NCI-H345 (cell line): ENCODE measurements at places on chromosomes 3 and 15.

- no peak for DNase-seq
Measured at GRCh38 chr3:127692501-127693335, 20.0 kb downstream of the ABTB1 start.

GRCh38 chr3:77795013-77795412 lies 755.1 kb downstream of the ROBO2 start:
- DNase-seq, result no peak

GRCh38 chr15:27057904-27058645 lies 87.1 kb downstream of the GABRG3 start:
- no peak for DNase-seq

- peak; percentile 17 for DNase-seq
Measured at GRCh38 chr3:141680620-141681389, 57.3 kb upstream of the RNF7 start.

- no peak for DNase-seq
Measured at GRCh38 chr15:88127432-88127790, 129.1 kb downstream of the NTRK3 start.

DNA sequence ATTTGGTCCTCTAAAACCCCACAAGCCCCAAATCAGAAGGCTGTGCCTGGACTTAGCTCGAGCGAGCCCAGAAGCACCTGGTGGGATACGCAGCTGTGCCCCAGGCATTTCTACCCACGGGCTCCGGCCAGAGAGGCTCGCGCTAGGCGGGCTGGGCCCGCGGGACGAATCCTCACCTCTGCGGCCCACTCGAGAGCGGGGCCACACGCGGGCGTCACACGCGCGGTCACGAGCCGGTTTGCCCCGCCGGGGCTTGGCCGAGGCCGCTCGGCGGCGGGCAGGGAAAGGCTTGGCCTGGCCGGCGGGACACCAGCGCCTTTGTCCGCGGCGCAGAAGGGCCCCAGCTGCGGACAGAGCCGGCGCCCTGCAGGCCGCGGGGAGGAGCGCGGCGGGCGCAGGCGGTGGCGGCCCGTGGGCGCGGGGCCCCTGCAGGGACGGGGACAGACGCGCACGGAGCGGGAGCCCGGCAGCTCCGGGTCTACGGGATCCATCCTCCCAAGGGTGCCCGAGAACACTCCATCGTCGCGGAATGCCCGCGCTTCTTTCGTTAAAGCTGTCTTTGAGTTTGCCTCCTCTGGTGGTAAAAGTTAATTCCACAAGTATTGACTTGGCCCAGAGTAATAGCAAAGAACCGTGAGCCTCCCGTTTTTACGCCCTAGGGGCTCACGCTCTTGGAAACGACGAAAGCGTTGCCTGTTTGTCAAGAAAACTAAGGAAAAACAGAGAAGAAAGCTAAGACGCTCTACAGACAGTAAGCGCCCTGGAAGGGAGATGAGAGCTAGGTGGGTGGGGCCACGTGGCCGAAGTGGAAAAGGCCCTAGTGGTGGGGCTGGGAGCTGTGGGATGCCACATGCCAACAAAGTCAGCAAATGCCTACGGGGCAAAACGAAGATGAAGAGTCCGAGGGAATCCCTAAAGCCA lies 26.4 kb downstream of the TYRO3 start:
- no peak for DNase-seq

GRCh38 chr3:171878461-171879225 lies 35.5 kb downstream of the TMEM212 start:
- DNase-seq, result no peak

GRCh38 chr3:127652246-127652995 lies 20.3 kb upstream of the ABTB1 start:
- DNase-seq, result peak; percentile 8

- no peak for DNase-seq
Measured at GRCh38 chr15:50940506-50940905, 32.0 kb downstream of the AP4E1 start.

GRCh38 chr3:196108075-196108743 lies 26.3 kb upstream of the TFRC start:
- DNase-seq, result peak; percentile 25

- DNase-seq, result no peak
Measured at GRCh38 chr15:64568765-64569164, 108.4 kb downstream of the ZNF609 start.

DNA sequence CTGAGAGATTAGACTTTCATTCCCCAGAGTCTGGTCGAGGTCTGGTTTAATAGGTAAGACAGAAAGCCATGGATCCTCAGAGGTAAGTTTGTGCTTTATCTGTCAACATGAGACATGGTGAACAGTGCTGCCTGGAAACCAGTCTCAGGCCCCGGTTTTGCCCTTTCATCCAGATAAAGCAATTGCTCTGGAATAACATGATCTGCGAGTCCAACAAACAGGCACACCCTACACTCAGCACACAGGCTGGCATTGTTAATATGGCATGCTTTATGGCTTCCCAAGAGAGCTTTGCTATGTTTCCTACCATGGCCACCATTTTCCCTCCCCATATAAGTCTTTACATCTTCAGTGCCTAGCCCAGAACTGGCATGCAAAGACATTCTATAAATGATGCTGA lies 30.1 kb upstream of the MNS1 start:
- no peak for DNase-seq

- no peak for DNase-seq
Measured at GRCh38 chr3:187367561-187368103, 553 bp upstream of the RTP4 start.

GRCh38 chr3:172102123-172102882 lies 62.9 kb downstream of the FNDC3B start:
- DNase-seq, result no peak

- DNase-seq, result no peak
Measured at GRCh38 chr3:177820683-177821316, 623.5 kb upstream of the TBL1XR1 start.

DNA sequence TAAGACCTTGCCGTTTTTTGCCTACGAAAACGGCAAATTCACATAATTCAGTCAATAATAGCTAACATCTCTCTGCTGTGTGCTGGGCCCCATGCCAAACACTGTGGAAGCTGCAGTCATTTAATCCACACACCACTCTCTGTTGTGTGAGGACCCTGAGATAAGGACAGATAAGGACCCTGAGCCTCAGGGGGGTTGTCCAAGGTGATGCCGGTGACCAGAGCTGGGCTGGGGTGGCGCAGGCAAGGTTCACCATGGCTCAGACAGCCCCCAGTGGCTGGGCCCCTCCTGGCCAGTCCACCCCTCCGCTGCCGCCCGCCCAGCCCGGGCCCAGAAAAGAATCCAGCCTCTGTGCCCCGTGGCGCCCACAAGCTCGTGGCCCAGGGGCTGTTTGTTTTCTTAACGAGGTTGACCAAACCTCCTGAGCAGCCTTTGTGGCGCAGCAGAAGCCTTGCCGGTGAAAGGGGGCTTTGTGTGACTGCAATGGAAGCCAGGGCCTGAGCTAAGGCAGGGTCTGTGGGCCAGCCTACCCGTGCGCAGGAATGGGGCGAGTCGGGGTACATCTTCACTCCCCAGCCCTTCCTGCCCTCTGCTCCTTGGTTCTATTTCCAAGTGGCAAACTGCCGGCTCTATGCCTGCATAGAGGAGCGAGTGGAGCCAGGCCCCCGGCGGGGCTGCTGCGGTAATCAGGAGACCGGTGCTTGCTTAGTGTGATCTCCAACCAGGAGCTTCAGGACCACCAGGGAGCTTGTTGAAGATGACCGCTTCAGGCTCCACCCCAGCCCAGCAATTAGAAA lies 4.4 kb upstream of the SNX22 start:
- no peak for DNase-seq

DNA sequence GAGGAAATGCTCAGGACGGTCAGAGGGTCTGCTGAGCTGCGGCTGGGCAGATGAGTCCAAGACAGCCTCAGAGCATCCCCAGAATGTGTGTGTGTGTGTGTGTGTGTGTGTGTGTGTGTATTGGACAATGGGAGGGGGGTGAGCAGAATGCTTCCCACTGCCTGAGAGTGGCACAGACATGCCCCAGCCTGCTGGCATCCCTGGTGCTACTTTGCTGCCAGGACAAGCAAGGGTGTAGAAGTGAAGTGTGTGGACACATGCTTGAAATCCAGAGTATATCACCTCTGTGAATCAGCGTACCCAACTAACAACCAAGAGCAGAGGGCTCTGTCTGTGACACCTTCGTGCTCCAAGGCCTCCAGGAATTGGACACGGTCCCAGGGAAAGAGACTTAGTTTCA lies 76.3 kb downstream of the SLC9A9 start:
- DNase-seq, result no peak

GRCh38 chr15:74788042-74788682 lies 6.3 kb downstream of the CSK start:
- DNase-seq, result no peak

DNA sequence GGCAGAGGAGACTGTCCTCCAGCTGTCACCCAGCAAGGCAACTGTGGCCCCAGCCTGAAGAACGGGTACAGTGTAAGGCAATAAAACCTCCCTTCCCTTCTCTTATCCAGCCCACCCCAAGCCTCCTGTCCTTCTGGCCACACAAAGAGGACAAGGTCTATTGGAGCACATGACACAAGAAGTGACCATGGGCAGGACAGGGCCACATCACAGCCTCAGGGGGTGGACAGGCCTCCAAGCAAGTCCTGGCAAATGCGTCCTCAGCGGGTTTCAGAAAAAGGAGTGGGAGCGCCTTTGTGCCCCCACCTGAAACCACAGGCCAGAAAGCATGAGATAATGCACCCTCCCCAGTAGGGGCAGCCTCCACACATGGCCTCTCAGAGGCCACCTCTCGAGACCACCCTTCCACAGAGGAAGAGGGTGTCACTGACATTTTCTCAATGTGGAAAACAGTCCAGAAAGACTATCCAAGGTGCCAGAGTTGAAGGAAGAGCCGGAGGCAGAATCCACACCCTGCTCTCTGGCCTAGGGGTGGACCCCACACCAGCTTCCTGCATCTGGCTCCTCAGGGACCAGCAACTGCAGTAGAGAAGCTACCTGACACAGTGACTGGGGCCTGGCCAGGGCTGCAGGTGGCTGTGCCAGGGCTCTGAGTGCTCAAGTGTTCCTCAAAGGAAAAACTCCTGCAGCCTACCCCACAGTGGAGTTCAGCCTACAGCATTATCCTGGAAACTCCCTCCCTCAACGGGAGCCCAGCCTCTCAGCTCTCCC lies 43.9 kb downstream of the CCDC12 start:
- no peak for DNase-seq

DNA sequence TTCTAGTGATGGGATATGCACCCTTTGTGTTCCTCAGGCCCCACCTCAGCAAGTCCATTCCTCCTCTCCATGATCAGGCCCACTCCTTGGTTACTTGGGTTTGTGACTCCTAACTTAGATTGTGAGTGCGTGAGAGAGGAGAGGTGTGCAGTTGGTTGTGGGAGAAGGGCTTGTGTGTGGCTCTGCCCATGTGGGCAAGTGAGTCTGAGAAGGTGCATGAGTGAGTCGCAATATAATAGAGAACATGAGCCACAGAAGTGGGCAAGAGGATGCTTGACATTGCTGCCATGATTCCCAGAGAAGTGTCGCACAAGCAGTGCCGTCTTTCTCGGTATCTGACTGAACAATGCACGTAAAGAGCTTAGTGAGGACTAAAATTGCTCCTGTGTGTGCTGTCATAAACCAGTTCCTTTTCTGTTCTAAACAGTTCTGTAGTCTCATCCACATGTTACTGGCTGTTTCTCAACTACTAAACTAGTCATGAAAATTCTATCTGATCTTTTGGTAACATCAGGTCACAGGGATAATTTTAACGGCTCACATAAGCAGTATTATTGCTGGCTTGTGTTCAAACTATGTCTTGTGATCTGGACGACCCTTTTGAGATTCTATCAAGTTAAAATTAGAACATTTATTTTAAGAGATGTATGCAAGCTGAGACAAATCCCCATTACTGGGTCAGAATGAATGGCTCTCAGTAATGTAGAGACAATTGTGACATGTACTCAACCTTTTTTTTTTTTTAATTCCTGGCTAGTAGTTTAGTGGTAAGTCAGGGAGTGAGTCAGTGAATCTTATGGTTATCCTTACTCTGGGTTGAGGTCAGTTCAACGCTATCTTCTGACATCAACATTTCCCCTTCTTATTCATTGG lies 25.6 kb downstream of the GYG1 start:
- no peak for DNase-seq

DNA sequence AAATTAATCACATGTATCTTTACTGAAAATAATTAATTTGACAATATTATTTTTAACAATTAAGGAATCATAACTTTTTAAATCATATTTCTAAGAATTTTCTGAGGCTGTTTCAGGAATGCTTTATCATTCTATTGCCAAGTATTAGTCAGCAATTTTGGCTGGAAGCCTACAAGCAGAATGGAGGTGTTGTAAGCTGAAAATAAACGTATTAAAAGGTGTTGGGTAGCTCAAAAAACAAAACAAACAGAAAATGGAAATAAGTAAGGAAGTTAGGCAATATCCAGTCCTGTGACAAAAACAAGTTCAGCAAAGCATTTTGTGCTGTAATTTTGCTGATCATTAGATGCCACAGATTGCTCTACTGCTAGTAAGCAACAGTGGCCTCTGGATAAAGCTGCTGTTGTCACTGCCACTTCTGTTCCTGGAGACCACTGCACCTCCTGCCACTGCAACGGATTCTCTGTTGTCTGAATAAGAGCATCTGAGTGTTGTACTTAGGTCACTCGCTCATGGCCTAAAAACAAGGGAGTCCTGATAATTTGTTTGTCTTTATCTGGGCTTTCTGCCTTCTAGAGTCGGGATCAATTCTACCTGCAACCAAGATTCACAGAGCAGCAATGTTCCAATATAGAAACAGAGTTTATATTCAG lies 63.5 kb upstream of the SLITRK3 start:
- no peak for DNase-seq

DNA sequence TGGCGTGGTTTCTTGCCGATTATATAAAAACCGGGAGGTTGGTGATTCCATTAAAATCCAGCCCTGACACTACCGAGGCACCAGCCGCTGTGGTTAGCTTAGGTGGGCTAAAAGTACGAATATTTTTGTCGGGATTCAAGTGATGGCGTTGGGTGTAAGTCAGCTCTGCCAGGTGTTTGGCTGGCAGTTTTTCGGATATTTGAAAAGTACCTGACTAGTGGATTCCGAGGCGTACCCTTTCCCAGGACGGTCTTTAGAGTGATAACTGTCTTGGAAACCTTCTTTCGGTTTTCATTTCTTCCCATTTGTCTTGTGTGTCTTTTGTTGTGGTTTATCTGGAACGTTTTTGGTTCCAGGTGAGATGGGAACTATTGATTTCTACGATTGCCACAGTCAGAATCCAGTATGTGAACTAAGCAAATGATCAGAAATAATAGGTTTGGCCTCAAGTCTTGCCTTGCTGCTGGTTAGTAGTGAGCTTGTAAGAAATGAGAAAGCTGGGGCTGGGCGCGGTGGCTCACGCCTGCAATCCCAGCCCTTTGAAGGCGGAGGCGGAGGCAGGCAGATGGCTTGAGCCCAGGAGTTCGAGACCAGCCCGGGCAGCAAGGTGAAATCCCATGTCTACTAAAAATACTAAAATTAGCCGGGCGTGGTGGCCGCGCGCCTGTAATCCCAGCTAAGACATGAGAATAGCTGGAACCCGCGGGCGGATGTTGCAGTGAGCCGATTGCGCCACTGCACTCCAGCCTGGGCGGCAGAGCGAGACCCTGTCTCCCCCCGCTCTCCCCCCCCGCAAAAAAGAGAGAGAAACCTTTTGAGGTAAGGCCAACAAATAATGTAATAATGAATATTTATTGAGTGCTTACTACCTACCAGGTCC lies 1.4 kb downstream of the FYTTD1 start:
- DNase-seq, result peak; percentile 51
